ENCODE measurements at places on chromosomes 3 and 15.

DNA sequence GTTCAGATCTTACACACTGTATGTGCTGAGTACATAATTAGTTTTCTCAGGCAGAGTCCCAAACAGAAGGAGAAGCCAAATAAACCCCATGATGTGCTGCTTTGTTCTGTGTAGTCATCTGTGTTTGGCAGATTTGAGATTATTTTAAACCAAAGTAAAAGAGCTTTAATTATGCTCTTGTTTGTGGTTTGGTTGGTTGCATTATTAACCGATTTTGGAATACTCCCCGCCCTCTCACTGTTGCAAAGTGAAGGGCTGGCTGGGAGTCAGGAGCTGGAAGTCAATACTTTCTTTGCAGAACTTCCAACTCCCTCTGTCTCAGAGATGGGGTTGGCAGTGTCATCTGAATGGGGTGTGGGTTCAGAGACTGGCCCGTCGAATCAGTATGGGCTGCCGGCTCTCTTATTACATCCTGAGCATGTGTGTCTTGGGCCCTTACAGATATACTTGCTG lies 34.4 kb downstream of the SLCO3A1 start:
- DNase-seq, result no peak

DNA sequence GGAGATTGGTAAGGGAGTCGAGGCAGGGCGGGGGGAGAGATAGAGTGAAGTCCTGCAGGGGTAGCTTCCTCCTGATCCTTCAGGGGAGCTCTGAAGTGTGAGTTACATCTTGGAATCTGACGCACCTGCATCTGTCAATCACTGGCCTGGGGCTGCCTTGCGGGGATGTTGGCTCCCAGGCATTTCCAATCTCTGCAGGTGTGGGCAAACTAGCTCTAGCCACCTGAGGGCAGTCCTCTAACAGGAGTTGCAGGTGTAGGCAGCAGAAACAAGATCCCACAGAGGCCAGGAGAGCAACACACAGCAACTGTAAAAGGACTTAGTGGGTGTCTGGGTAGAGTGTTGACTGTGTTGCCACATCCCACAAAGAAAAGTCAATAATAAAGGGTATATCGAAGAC lies 63.6 kb downstream of the ZNF621 start:
- no peak for DNase-seq

- no peak for DNase-seq
Observed at GRCh38 chr15:32721596-32721995, 3.8 kb downstream of the GREM1 start.

DNA sequence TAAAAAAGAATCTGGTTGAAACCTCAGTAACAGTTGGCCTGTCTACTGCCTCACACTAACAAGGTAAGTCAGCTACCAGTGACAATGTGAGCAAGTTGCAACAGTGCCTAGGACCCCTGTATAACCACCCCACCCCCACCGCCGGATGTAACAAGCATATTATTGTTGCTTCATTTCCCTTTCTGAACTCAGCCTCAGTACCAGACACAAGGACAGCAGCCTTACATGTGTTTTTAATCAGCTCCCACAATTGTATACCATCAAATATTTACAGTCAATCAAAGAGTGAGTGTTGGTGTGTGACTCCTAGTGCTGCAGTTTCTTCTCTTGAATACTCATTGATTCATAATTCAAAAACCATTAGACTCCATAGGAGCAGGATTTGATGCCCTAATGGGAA lies 96.4 kb downstream of the PYDC2 start:
- no peak for DNase-seq

- DNase-seq, result no peak
Observed at GRCh38 chr3:52473026-52473425, 17.6 kb downstream of the NISCH start.

DNA sequence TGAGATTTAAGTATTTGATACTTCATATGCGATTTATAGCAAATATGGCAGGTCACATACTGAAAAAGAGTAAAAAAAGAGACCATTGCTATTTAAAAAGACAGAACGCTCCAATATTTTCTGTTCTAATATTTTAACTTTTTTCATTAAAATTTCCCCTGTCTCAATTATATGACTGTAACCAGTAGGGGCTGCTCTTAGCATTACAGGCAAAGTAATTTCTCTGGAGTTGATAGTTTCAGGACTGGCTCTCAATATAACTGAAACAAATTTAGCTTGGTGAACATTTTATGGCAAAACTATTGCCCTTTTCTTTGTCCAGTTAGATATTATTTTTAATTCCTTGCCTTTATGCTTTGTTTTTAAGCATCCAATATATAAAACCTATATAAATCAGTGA lies 286.3 kb upstream of the ROBO2 start:
- DNase-seq, result no peak

GRCh38 chr3:186241910-186242821 lies 119.9 kb downstream of the DGKG start:
- peak; percentile 15 for DNase-seq

DNA sequence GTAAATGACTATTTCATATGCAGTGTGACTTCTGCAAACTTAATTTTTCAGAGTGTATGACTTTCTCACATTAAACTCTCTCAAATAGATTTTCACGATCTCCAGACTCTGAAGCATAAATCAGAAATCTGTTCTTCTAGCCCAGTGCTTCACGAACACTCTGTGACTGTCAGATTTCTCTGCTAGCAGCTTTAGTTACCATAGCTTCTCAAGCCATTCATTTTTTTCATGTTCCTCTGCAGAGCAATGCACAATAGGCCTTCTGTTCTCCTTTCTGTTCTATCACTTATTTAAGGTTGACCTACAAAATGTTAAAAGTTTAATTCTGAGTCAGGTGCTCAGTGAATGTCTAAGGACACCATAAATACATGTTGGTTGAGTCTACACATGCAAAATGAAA lies 1102.2 kb downstream of the TUSC7 start:
- no peak for DNase-seq

DNA sequence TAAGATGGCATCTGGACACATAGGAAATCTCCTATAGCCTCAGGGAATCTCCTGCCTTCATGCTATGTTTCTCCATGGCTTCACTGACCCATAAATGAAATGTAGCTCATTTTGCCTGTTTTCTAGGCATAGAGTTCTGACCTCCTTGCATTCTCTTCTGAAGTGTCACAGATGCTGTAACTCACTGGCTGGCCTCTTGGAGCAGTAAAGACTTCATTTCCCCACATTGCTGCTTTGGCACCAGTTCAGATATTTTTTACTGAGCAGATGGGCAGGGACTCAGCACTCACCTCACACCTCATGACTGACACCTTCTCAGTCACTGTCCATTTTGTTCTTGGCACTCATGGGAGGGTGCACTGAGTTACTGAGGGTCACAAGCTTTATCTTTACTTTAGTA lies 286.7 kb upstream of the TGFBR2 start:
- no peak for DNase-seq

- peak; percentile 40 for DNase-seq
Observed at GRCh38 chr3:18580268-18580667, 155.1 kb upstream of the SATB1 start.

DNA sequence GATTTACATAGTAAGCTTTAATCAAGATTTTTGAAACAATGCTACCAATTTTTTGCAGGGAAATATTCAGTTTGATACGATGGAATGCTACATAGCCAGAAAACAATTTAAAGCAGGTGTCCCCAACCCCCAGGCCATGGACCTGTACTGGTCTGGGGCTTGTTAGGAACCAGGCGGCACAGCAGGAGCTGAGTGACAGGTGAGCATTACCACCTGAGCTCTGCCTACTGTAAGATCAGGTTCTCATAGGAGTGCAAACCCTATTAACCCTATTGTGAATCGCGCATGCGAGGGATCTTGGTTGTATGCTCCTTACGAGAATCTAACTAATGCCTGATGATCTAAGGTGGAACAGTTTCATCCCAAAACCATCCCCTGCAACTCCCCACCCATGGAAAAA lies 322.6 kb upstream of the NECTIN3 start:
- no peak for DNase-seq

DNA sequence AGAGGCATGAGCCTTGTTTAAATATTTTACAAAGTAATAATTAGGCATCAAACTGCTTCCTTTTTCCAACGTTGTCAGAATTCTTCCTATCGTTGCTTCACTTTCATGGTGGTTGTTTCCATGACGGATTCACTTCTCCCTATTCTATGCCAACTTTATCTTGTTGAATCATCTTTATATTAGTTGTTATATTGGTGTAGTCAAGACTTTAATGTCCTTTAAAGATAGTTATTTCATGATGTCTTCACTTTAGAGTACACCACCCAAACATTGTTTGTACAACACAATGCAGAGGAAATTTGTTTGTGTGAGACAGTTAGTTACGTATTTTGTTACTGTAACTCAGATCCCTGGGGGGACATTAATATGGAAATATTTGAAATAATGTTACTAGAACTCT lies 61.9 kb downstream of the CRYBG3 start:
- no peak for DNase-seq
